Cerebellum (tissue), 4 donors: ENCODE measurements at places on chromosomes 5 and 9.

GRCh38 chr9:33133186-33133585 is 34.0 kb downstream of the B4GALT1 start:
- DNase-seq = no peak

GRCh38 chr9:1875251-1875851 is 139.8 kb upstream of the SMARCA2 start:
- no peak for DNase-seq

DNA sequence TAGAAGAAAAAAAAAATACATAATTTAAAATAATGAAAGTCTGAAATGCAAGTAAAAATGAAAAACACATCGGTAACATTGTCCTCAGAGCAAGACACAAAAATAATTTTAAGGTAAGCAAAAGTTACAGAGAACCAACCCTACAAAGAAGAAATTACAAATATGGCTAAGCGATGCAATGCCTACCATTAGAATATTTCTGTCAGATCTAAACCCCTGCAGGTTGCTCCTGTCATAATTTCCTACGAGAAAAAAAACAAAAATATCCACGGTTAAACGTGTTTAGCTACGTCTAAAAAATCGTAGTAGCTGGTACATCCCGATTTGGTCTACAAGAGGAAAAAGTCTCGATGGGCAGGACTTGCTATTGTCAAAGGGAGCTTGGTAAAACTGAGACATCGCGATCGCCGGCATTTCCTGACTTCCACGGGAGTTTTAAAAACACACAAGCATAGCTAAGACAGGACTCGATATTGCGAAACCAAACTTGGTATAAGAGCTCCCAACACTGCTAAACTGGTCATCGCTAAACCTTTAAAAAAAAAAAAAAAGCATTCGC is 1.1 kb upstream of the ANXA2R start:
- no peak for DNase-seq

- no peak for DNase-seq
Measured at GRCh38 chr9:136204838-136205706, at the start of gene LHX3. Gene LHX3 (minus strand): TSS chr9:136205128. CDS start chr9:136205012, 116 bp downstream.

- no peak for DNase-seq
Measured at GRCh38 chr9:112900901-112901300, 10.2 kb upstream of the SLC46A2 start.

- no peak for DNase-seq
Measured at GRCh38 chr5:55338092-55338613, 30.4 kb downstream of the MTREX start.

DNA sequence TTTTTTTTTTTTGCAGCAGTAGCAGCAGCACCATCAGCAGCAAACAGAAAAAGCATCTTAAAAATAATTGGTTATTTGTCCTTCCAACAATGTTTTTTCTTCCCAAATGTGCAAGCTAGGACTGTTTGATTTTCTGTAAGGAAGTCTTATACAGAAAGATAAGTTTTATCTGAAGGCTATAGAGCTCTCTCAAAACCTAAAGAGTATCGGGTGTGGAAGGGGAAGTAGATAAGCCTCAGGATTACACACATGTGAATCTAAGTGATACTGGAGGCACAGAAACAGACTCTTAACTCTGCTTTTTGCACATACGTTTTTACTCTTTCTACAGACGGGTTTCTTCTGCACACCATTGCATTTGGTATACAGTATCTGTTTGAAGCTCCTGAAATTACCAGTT is 184.4 kb upstream of the FTMT start:
- DNase-seq = no peak

DNA sequence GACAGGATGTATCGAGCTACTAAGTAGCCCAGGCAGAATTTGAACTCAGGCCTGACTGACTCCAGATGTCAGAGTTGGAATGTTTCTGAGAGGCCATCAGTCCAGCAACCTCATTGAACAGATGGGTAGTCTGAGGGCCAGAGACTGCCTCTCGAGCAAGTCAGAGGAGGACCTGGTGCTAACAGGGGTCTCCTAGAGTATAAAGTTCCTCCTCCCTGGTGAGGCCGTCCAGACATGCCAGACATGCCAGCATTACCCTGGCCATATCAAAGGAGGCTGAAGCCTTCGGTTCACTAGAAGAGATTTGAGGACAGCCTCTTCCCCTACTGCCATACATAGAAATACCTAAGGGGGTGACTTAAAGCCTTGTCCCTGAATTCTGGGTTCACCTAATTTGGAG is 81.2 kb downstream of the ZNF618 start:
- no peak for DNase-seq

DNA sequence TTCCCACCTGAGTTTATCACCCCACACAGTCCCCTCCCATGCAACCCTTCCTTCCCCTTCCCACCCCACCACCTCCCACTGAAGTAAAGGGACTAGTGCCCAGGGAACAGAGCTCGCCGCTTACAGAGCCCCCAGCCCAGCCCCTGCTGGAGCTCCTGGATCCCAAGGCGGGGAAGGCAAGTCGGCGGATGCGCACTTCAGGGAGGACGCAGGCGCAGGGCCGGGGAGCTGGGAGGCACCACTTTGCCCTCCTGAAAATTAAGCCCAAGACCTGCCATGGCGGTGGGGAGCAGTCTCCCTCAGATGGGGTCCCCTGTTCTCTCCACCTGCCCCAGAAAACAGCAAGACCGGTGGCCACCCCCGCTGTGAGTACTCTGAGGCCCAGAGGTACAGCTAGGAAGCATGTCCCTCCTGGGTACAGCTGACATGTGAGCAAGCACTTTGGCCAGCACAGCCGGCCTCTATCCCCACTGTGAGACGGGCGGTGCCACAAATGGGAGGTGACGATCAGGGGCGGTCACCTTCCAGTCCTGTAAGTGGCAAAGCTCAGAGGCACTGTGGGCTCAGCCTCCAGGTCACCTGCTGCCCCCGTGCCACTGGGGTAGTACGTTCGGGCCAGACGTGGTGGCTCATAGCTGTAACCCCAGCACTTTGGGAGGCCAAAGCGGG is 45.9 kb downstream of the COL23A1 start:
- DNase-seq = no peak

- DNase-seq = no peak
Measured at GRCh38 chr5:119273391-119273839, 82.4 kb upstream of the TNFAIP8 start.
